Vagina (tissue), 2 donors: ENCODE measurements at places on chromosomes 4 and X.

DNA sequence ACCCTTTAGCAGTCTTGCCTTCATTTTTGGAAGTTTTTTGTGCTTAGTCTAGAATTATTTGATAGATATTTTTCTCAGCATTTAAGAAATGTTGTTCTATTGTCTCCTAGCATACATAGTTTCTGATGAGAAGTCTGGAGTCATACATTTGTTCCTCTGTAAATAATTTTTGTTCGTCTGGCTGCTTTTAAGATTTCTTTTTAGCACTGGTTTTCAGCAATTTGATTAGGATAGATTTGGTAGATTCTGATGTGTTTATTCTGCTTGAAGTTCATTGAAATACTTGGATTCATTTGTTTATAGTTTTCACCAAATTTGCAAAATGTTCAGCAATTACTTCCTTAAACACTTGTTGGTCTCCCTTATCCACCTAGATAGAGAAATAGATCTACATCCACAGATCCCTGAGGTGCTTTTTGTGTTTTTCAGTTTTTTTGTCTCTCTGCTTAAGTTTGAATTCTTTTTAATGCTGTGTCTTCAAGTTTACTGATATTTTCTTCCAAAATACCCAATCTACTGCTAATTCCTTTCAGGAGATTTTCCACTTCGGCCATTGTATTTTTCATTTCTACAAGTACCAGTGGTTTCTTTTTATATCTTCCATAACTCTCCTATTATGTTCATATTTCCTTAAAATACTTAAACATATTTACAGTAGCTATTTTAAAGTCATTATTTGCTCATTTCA lies 64.9 kb downstream of the ABLIM2 start:
- H3K36me3 ChIP-seq = no peaks in the 10 kb centered on the region
- no peaks in the 10 kb centered on the region for H3K4me1 ChIP-seq
- no peaks in the 10 kb centered on the region for H3K27me3 ChIP-seq
- H3K27ac ChIP-seq = no peak overlapping the region
- no peak for DNase-seq
- H3K4me3 ChIP-seq = no peak overlapping the region

- no peak overlapping the region for H3K4me3 ChIP-seq
- no peak overlapping the region for H3K27ac ChIP-seq
- no peaks in the 10 kb centered on the region for H3K27me3 ChIP-seq
- no peak for DNase-seq
- H3K36me3 ChIP-seq = no peaks in the 10 kb centered on the region
Measured at GRCh38 chrX:73134741-73135140, 55.4 kb upstream of the PABPC1L2A start.

DNA sequence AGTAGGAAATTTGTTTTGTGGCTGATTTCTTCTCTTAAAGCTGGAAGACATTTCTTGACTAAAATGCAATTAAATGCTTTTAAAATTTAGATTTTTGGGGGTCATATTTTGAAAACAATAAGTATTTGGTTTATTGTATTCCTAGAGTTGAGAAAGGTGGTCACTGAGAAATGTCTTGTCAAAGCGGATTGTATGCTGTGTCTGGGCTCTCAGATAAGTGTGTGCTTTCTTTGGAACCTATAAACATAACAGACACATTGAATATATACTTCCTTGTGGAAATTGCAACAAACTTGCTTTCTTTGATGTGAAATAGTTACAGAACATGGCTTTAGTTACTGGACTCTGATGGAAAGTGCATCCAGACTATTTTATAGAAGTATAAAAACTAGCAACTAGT lies 75.4 kb downstream of the AFF1 start:
- H3K4me1 ChIP-seq = peaks cover 81% of the 10 kb centered on the region
- H3K36me3 ChIP-seq = no peaks in the 10 kb centered on the region
- peak overlapping the region; percentile 96 for H3K27ac ChIP-seq
- no peaks in the 10 kb centered on the region for H3K27me3 ChIP-seq

DNA sequence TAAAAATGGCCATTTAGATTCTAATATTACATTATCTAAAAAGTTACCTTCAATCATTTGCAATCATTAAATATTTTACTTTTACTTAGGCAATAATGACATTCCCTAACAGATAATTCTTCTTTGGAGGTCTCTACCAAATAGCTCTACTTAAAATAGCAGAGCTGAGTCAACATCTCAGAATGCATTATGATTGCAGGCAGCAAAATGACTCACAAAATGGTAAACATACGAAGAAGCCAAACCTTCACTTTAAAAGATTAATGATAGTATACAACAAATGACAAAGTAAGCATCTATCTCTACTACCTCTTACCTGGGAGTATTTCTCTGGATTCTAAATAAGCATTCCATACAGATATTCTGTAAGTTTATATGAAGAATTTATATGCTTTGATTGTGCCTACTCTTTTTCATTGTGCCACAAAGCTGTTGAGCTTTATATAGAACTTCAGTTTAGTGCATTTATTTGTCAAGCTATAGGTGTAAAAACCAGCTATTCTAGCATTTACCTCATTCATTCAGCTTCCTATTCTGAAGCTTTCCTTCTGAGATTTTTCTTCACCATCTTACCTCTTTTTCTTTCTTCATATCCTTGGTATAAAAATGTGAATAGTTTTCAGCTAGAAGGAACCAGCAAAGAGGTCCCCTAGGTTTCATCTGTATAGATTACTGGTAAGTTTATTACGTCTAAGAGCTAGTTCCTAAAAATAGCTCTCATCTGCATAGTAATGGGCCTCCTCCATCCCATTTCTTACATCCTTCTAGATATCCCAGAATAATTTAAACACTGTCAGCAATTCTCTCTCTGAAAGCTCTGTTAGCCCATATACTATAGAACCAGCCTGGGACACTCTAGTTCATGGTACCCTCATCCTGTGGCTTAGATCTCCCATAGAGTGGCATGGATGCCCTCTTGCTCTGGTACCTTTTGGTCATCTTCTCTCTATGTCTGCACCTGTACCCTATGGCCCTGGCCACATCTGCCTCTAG lies 17.2 kb upstream of the SPCS3 start:
- H3K4me3 ChIP-seq = no peak overlapping the region
- no peaks in the 10 kb centered on the region for H3K27me3 ChIP-seq
- DNase-seq = no peak
- no peaks in the 10 kb centered on the region for H3K4me1 ChIP-seq
- H3K36me3 ChIP-seq = no peaks in the 10 kb centered on the region

DNA sequence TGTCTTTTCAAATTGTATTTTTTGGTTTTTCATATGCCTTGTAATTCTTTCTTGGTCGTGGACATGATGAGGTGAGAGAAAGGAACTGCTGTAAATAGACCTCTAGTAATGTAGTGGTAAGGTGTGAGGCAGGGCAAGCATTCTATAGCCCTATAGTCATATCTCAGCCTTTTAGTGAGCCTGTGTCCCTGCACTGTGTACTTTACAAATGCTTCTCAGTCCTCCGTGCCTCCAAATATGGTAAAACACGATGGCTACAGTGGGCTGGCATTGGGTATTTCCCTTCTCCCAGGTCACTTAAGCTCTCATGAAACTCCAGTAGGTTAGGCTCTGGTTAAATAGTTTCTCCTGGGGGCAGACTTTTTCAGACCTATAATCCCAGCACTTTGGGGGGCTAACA lies 57.9 kb upstream of the PLS3 start:
- H3K4me1 ChIP-seq = no peaks in the 10 kb centered on the region
- no peak for DNase-seq
- H3K27ac ChIP-seq = no peak overlapping the region

- no peak overlapping the region for H3K4me3 ChIP-seq
- H3K27me3 ChIP-seq = no peaks in the 10 kb centered on the region
- DNase-seq = no peak
- no peak overlapping the region for H3K27ac ChIP-seq
- H3K4me1 ChIP-seq = peaks cover 41% of the 10 kb centered on the region
Measured at GRCh38 chr4:54780149-54780495, 122.4 kb downstream of the KIT start.

DNA sequence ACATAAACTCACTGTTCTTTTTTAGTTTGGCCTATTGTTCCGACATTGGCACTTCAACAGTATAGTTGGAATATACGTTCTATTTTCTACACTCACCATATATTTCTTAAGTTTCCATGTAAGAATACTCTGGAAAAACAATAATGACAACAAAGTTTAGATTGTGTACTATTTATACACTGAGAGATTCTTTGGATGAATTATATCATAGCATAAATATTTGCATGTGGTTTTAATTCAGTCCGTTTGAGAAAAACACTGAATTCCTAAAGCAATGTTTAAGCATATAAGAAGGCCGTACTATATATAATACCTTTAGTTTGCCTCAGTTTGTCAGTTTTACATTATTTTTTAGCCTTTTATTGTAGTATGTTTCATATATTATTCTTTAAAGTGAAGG lies 82.4 kb downstream of the RAP1GDS1 start:
- no peaks in the 10 kb centered on the region for H3K4me1 ChIP-seq
- H3K27ac ChIP-seq = no peak overlapping the region
- H3K27me3 ChIP-seq = no peaks in the 10 kb centered on the region
- H3K4me3 ChIP-seq = no peak overlapping the region
- H3K36me3 ChIP-seq = no peaks in the 10 kb centered on the region
